ENCODE measurements at places on chromosomes 3 and 15.

- DNase-seq = no peak
These were observed 922.2 kb downstream of the ROBO1 start for GRCh38 chr3:78845605-78846004.

DNA sequence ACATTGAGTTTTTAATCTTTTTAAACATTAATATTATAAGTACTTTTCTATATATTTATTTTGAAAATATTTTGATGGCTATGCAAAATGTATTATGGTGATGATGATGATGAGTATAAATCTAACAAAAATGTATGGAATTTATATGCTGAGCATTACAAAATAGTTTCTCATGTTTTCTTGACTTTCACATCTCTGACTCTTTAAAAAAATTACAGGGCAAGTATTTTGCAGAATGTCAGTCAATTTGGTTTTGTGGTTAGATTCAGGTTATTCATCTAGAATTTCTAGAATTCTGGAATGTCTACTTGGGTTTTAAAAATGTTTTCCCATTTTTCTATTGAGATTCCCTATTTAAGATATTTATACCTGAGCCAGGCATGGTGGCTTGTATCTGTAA lies 41.7 kb upstream of the ANP32A start:
- DNase-seq = no peak

GRCh38 chr3:170309046-170309445 lies 48.5 kb upstream of the SKIL start:
- DNase-seq = no peak

GRCh38 chr15:98035577-98036010 lies 75.1 kb downstream of the ARRDC4 start:
- DNase-seq = no peak

- DNase-seq = no peak
These were observed 18.0 kb downstream of the ETV5 start for GRCh38 chr3:186090901-186091300.

GRCh38 chr15:56968821-56969220 lies 50.4 kb downstream of the TCF12 start:
- DNase-seq = no peak

DNA sequence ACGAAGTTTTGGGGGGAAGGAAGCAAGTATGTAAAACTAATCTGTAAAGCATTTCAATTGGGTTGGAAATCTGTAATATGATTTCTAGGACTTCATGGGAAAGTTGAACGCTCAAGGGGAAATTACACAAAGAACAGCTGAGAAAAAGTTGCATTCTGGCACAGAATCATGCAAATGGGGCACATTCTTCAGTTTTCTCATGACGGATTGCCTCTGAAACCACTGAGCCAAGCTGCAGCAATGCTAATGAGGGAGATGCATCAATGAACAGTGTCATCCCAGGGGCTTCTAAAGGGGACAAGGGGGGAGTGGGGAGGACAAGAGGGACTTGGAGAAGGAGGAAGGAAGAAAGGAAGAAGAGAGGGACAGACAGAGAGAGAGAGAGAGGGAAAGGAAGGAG lies 291.4 kb upstream of the ATP11B start:
- no peak for DNase-seq

GRCh38 chr15:60095711-60096110 lies 91.6 kb downstream of the FOXB1 start:
- no peak for DNase-seq

DNA sequence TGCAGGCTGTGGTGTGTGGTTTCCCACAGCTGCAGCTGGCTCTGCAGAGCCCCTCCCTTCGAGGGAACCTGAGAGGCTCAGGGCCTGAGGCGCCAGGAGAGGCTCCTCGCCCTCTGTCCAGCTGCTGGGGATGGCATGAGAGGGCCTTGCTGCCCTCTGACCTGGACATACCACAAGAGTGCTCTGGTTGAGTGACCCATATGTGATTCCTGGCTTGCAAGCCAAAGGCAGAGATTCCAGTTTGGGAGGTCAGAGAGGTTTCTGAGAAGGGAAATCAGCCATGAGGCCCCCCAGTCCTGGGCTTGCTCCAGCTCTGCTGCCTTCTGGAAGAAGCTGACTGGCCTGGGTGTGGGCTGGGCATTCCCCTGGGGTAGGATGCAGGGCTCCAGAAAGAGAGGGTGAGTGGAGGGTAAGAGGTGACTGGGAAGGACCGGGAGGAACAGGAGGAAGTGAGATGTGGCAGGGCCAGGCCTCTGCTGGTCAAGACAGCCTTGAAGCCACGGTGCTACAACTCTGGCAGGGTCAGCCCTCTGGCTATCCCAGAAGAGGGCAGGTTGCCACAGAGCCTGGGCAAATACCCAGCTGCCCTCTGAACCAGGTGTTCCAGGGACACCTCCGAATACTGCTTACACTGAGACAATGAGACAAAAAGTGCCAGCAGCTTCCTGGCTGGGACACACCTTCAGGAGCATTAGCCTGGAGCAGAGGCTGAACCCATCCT lies 16.0 kb upstream of the SRP14 start:
- DNase-seq = no peak

GRCh38 chr3:89690646-89691045 lies 583.2 kb downstream of the EPHA3 start:
- no peak for DNase-seq

DNA sequence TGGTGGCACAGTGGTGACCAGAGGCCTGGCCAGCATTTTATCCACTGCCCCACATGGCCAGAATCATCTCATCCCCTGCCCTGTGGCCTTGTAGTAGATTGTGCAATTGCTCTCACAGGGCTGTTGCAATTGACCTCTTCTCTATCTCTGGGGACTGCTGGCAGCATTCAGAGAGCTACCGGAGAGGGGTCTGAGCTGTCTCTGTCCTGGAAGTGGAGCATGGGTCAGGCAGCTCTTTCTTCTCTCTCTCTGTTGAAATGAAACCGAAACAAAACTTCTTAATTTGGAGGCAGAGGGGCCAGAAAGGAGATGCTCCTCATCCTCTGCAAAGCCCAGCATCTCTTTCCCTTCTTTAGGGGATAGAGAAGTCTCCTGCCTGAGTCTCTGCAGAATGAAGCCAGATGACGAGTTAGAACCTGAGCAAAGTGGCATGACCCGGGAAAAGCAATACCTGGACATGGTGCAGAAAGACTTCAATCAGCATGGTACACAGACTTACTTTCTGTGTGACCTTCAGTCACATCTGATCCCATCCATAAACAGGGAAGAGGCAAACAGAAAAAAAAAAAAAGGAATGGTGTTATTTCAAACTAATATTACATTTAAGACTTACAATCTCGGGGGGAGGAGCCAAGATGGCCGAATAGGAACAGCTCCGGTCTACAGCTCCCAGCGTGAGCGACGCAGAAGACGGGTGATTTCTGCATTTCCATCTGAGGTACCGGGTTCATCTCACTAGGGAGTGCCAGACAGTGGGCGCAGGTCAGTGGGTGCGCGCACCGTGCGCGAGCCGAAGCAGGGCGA lies 144.5 kb upstream of the BCL6 start:
- no peak for DNase-seq

GRCh38 chr3:10411598-10412332 lies 90.9 kb upstream of the SEC13 start:
- no peak for DNase-seq

GRCh38 chr3:47347217-47347801 lies 33.5 kb upstream of the PTPN23 start:
- DNase-seq = no peak

- no peak for DNase-seq
These were observed 338.9 kb upstream of the GBE1 start for GRCh38 chr3:82100378-82100777.

DNA sequence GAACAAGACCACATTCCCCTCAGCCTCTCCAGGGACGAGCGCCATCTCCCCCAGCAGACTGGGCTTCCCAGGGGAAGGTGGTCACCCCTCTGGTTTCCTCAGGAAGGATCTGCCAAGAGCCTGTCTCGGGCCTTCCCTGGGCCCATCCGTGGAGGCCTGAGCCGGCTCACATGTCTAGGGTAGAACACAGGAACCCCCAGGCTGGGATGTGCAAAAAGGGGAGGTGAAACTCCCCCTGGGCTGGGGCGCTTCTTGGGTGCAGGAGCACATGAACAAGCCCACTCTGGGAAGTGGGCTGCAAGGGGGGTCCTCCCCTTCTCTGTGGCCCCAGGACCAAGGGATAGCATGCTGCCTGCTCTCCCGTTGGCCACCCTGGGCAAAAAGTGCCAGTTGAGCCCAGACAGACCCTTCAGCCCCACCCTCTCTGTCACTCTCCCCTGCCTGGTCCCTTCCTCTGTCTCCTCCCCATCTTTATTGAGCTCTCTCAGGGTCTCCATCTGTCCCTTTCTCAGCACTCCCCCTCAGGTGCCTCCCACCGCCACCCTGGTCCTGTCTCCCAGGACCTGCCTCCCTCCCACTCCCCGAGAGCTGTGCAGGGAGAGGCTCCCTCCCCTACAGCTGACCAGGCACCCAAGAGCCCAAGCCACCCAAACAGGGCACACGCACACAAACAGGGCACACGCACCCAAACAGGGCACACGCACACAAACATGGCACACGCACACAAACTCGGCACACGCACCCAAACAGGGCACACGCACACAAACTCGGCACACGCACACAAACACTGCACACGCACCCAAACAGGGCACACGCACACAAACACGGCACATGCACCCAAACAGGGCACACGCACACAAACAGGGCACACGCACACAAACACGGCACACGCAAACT lies 864 bp downstream of the SEMA3G start:
- no peak for DNase-seq

GRCh38 chr3:13549623-13550422 lies 898 bp downstream of the FBLN2 start:
- DNase-seq = no peak

DNA sequence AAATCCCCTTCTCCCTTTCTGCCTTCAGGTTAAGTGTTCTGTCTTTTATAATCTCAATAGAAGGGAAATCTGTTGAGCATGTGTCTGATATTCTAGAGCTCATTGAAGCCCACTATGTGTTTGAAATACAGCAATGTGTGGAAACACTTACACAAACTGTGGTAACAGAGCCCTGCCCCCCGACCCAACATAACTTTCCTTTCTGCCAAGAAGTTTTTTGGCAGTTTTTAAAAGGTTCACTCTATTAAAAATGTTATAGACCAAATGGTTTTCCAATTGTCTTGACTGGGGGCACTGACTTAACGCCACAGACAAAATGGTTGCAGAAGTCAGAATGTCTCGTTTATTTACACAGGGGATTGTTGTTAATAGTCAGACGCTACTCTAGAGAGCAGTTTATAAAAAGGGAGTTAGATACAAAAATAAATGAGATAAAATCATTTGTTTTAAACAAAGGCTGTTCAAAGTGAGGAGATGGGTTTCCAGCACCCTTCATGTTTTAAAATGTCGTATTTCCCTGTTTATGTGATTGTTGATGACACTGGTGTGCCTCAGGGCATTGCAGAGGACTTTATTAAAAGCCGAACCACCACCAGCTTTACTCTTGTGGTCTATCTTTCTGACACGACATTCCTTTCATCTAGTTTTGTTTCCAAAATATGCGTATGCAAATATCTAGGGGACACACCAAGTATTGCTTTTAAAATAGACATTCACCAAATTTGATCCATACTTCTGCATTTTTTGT lies 26.7 kb upstream of the GREM1 start:
- no peak for DNase-seq

- DNase-seq = no peak
These were observed 766.5 kb upstream of the CFAP20DC start for GRCh38 chr3:59816312-59816711.

- DNase-seq = no peak
These were observed 714 bp downstream of the ECT2 start for GRCh38 chr3:172751175-172751704.

- DNase-seq = no peak
These were observed 9.6 kb downstream of the KLF15 start for GRCh38 chr3:126347543-126348161.

GRCh38 chr3:169105561-169105960 lies 558.0 kb downstream of the MECOM start:
- DNase-seq = no peak

DNA sequence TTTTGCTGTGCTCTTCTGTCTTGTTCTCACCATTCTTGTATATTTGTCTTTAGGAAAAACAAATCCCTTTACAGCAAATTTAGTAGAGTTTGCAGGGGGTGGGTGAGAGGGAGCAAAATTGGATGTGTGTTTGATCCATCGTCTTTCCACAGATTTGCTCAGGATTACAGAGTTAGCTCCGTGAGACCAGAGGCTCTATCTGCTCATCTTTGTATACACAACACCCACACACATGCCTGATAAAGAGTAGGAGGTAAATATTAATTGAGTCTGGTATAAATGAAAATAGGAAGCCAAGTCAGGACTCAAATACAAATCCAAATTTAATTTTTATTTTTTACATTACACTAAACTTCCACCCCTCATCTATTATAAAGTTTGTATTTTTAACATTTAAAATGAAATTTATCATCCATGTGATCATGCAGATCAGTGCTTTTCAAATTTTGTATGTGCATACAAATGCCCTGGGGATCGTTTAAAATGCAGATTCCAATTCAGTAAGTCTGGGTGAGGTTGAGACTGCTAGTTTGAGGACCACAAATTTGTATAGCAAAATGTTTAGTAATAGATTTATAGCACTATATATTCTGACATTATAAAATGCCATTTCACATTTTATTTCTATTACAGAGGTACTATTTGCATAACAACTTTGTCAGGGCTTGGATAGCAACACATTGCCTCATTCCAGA lies 326.7 kb downstream of the LSAMP start:
- no peak for DNase-seq

GRCh38 chr15:53218666-53219580 lies 428.8 kb upstream of the ONECUT1 start:
- DNase-seq = no peak

DNA sequence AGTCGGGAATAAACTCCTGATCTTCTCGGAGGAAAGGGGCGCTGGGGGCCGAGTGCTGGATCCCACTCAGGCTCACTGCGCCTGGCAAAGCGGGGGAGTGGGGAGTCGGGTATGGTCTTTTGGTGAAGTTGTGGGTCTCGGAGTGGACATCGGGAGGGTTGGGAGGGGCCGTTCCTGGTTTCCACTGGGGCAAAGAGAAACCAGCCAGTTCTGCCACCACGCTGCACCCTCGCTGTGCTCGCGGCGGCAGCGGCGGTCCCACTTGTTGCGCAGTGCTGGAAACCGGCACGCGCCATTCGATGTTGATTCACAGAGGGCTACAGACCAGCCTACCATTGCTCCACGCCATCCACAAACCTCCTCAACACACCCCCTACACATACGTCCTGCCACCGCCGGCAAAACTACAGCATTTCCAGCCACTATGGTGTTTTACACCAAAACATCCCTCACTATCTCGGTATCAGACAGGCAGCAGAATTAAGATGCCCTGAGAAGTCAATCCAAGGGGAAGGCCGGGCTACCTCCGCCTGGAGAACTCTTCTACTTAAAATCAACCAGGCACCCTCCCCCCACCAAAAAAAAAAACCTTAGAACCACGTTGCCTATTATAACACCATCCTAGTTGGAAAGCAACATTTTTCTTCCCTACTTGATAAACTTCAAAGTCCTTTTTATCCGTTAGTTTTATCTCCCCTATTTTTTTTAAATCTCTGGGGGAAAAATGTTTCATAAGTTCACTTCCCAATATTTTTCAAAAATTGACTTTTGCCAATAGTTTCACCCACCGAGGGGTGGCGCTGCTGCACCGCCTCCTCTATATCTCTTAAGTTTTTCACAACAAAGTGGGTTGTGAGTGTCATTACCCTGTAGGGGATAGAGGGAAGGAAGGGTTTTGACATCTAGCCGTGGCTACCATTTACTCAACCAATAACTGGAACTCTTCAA lies 3.6 kb downstream of the BCL6 start:
- peak; percentile 37 for DNase-seq

- DNase-seq = no peak
These were observed 257.7 kb upstream of the PROK2 start for GRCh38 chr3:72042397-72043203.

All from NCI-H2081 treated with DMSO at 0.1 percent for 48 hours (cell line).